ENCODE measurements at places on chromosomes 7 and 10. TPM values are rescaled to one million over a fixed set of nuclear protein-coding genes. Genes with fewer than 3 reads are reported as not detected.

RSPH10B gene
- polyA plus RNA-seq = not detected

CARD11 gene
- 9.4 TPM for polyA plus RNA-seq

MCM10 gene
- polyA plus RNA-seq = not detected

LRMDA gene
- polyA plus RNA-seq = not detected

FAM237B gene
- polyA plus RNA-seq = not detected

AOAH gene
- polyA plus RNA-seq = 3.2 TPM

ELN gene
- polyA plus RNA-seq = not detected

CYP2C19 gene
- not detected for polyA plus RNA-seq

CRYGN gene
- polyA plus RNA-seq = not detected

POT1 gene
- polyA plus RNA-seq = 16.5 TPM

DNA sequence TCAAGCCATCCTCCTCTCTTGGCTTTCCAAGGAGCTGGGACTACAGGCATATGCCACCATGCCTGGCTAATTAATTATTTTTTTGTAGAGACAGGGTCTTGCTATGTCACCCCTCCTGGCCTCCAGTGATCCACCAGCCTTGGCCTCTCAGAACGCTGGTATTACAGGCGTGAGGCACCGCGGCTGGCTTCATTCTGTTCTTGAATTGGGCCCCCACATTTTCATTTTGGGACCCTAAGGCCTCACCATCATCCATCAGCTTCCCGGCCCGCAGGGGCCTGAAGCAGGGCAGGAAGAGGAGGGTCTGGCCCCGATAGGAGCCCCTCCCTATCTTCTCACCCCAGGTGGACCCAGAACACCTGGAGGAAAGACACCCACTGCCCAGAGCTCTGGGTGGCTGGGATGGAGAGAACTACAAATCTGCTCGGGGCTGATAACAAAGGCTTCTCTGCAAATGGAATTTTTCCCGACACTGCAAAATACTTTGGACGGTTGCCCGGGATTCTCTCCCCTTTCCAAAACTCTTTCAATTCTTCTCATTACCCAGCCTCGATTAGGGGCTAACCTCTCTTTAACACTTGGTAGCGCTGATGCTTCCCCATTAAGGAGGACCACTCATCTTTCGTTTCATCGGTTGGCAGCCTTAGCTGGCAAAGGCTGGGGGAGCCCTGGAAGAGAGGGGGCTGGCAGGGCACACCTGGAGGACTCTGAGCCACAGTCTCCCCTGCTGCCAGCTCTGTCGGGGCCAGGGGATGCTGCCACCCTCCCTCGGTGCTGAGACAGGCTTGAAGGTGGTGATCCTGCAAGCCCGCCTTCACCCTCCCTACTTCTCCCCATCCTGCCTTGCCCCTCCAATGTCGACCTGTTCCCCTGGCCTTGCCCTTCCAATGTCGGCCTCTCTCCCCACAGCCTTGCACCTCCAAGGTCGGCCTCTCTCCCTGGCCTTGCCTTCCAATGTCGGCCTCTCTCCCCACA is 81.0 kb upstream of the GNA12 start:
- no peak for DNase-seq

- DNase-seq = no peak
These were observed 267.7 kb downstream of the TNS3 start for GRCh38 chr7:47314248-47314647.

GRCh38 chr10:50410066-50410811 is 158.9 kb upstream of the ASAH2 start:
- no peak for DNase-seq

GRCh38 chr7:48938539-48939295 is 14.4 kb downstream of the CDC14C start:
- DNase-seq = no peak

DNA sequence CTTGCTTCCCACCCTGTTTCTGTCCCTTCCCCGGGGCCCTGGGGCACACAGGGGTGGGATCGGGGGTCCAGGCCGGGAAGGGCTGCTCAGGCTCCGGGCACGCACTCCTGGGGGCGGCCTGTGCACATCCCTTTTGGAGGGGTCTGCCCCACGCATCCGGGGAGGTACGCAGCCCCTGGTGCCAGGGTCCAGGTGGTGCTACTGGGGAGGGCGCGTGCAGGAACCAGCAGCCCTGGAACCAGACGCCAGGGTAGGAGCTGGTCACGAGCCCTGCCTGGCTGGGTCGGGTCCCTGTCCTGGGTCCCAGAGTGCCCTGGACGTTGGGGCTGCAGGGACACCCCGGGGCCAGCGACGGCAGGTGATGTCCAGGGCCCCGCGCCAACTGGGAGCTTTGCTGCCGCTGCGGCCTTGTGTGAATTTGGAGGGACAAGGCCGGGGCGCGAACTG is 53.4 kb downstream of the GLRX3 start:
- DNase-seq = peak; percentile 2

GRCh38 chr10:21655687-21656086 is 121.7 kb downstream of the MLLT10 start:
- DNase-seq = no peak

DNA sequence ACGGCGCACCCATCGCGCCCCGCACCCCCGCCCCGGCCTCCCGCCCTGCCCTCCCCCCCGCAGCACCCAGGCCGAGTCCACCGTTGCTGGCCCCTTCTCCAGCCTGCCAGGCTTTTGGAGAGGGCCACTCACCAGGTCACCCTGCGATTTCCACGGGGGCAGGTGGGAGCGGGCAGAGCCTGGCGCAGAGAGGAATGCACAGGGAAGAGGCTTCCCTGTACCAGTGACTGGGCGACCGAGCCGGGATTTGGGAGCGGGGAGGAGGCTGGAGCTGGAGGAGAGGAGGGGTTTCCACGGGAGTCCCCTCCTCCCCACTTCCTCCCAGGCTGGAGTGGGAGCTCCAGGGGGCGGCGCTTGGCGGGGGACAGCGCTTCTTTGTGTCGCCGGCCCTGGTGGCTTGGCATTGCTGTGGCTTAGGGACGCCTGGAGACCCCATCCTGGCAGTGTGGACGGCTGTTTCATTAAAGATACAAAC is 19.3 kb downstream of the TCAF1 start:
- no peak for DNase-seq

- DNase-seq = no peak
These were observed 196.1 kb downstream of the DOCK4 start for GRCh38 chr7:112010109-112010508.

- no peak for DNase-seq
These were observed 135.5 kb downstream of the ZNF22 start for GRCh38 chr10:45136256-45136655.

DNA sequence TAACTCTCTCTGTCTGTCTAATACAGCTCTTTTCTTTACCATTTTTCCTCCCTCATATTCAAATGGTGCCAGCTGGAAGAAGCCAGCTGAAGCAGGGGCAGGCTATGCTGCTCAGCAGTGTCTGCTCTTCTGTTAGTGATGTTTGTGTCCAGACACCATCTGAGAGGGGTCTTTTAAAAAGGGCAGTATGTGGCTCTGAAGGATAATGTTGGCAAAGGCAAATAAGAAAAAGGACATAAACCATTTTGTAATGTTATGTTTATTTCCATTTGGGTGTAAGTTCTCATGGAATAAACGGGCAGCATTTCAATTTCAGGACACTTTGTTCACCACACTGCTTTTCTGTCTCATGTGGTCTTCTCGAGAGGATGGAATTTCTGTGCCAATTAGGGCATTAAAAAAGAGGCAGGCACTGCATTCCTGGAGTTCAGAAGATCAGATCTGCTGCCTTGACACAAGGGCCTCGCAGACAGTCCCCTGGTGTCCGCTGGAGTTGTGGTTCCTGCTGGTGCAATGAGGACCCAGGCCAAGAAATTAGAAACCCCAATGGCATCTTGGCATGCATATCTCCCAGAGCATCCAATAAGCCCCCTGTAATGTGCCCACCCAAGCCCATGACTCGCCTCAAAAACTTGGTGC is 109.0 kb upstream of the ELMO1 start:
- no peak for DNase-seq

- peak; percentile 73 for DNase-seq
These were observed 3.8 kb downstream of the DEPP1 start for GRCh38 chr10:44974628-44975430.

GRCh38 chr10:77629775-77630506 is 7.7 kb downstream of the KCNMA1 start:
- DNase-seq = no peak

GRCh38 chr10:69349542-69349888 is 67.2 kb downstream of the TACR2 start:
- DNase-seq = no peak

GRCh38 chr7:158829342-158830210 is at the start of gene ESYT2:
TSS of gene ESYT2 (minus strand) at chr7:158829509. CDS start at chr7:158829418, 91 bp downstream.
- peak; percentile 100 for DNase-seq

DNA sequence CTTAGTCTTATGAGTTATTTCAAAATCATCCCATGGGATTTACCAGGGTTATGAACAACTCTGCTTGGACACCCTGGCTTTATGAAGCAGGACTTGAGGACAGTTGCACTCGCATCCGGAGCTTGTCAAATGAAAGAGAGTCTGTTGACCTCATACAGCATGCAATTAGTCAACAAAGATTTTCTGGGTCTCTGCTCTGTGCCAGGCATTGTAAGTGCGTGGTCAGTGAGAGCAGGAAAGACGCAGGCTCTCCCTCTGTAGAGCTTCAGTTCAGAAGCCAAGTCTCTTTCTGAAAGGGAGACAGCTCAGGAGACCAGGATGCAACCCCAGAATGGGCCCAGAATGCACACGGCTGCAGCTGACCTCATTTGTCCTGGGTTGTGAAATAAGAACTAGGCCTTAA is 45.5 kb upstream of the DMBT1 start:
- no peak for DNase-seq

GRCh38 chr10:88874281-88874680 is 5.8 kb upstream of the STAMBPL1 start:
- DNase-seq = no peak

- DNase-seq = no peak
These were observed 144.1 kb upstream of the FAM171A1 start for GRCh38 chr10:15515202-15515601.

DNA sequence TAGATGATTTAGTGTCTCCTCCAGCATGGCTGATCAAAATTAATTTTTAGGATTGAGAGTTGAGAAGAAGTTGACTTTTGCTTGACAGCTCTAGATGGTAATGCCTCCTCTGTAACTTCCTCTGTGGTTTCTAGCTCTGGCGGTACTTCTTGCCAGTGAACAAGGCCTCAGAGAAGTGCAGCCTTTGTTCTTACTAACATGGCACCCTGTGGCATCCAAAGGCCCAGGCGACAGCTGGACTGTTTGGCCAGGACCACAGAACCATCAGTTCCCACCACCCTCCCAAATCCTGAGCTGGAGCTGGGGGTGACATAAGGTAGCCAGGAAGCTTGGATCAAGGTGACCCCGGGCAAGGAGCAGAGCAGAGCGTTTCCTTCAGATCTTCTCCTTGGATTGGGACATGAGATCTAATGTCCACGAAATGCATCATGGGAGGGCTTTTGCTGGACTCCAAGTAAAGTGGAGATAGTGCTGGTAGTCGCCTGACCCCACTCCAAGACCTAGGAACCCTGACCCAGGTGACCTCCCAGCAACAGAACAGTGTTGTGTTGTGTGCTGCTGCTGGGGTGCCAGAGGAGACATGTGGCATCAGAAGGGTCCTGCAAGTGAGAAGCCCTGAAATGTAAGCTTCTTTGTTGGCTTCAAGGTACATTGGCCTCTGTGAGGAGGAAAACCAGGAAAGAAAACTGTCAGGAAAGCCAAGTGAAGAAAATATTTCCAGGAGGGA is 41.8 kb downstream of the APBB1IP start:
- DNase-seq = peak; percentile 37

- DNase-seq = no peak
These were observed 21.0 kb downstream of the TM9SF3 start for GRCh38 chr10:96565774-96566173.

GRCh38 chr10:61452655-61453641 is at the start of gene TMEM26:
TSS of gene TMEM26 (minus strand) at chr10:61453381. CDS start at chr10:61453081, 300 bp downstream.
- no peak for DNase-seq

DNA sequence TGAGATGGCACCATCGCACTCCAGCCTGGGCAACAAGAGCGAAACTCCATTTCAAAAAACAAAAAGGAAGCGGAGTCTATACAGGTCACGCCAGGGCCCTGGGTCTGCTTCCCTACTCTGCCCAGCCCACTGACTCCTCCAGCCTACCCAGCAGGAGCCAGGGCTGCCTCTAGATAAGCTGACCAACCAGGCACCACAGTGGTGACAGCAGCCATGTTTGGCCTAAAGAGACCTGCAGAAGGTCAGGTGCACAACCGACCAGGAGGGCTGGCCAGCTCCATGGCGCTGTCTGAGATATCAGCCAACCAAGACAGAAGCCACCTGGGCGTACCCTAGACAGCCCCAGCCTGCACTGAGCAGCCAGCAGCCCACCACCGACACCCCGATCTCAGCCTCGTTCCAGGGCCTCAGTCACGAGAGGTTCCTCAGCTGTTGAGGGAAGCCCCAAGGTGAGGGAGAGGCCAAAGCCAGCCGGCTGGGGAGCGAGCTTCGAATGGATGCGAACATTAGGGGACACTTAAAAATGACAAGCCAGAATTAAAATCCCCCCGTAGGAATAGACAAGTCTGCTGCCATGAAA is 24.4 kb upstream of the PWWP2B start:
- no peak for DNase-seq

GRCh38 chr7:94301024-94301586 is 93.6 kb upstream of the COL1A2 start:
- DNase-seq = no peak

DNA sequence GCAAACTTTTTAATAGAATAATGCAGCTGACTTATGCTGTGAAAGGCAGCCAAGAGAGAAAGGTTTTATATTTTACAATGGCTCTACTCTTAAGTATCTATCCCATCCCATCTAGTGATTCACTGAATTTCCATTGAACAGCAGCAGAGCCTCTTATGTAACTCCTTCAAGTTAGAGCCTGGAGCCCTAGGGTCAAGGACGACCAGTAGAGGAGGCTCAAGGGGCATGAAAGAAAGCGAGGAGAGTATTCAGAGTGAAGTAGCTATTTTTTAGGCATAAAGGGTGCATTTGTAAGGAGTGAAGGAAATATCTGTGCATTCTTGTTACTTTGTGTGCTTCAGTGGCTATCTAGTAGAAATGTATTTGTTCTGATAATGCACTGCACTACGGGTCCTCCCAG is 180.2 kb upstream of the TPK1 start:
- DNase-seq = no peak

DNA sequence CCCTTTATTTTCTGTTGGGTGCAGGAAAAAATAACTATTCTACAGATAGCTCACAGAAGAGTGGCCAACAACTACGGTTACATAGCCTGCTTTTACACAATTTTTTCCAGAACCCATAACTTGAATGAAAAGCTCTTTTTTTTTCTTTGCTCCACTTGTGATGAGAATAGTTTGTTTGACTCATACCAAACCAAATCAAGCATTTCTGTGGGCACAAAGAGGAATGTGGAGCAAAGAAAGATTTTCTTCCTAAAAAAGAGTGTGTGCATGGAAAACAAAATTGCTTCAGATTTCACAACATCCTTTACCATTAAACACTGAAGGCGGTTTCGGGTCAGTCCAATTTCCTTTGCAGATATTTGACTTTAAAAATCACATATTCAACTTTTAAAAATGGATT is 54.8 kb upstream of the RAB11FIP2 start:
- no peak for DNase-seq

Measured in naive B cell (primary cell).